ENCODE measurements at places on chromosomes 5 and 9.

DNA sequence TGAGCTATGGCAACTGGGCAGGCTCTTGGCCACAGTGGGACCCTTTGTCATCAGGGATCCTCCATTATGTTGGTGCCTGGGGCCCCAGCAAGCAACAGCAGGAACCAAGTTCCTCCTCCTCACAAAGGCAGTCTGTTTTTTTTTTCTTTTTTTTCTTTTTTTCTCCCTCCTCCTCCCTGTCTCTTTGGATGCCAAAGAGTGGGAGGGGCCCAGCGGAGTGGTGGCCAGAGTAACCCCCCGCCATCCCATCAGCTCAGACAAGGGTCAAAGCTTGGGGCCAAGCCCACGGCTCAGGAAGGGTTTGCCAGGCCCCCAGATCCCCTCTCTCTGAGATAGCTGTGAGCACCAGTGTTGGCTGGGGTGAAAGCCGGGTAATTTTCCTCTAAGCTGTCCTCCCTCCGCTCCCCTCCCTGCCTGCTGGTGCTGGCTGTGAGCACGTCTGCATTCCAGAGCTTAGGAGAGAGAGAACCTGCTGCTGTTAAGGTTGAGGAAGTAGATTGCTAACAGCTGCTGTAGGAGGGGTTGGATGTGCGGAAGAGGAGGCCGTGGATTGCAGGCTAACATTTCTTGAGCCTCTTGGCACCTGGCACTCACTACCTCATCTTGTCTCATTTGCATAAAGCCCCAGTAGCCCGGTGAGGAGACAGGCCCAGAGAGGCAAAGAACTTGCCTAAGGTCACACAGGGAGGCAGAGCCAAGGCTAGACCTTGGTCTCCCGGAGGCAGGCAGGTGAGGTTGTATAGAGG lies 21.2 kb downstream of the GSN start:
- no peak for DNase-seq

DNA sequence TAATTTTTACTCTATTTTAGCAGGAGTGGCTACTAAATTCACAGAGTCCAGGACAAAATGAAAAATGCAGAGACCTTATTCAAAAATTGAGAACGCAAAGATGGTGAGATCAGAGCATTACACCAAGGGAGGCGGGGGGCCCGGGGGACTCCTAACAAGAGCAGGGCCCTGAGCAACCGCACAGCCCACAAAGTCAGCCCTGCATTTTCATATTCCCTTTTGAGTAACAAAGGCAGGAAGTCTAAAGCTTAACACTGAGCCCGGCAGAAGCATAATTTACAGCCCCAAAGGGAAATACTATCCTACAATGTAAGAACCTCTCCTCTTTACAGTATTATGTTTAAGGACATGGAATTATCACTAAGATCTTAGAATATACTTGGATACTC lies 69.4 kb downstream of the TLE1 start:
- DNase-seq, result no peak

- no peak for DNase-seq
Measured at GRCh38 chr5:142327111-142327842, 2.5 kb upstream of the SPRY4 start.

DNA sequence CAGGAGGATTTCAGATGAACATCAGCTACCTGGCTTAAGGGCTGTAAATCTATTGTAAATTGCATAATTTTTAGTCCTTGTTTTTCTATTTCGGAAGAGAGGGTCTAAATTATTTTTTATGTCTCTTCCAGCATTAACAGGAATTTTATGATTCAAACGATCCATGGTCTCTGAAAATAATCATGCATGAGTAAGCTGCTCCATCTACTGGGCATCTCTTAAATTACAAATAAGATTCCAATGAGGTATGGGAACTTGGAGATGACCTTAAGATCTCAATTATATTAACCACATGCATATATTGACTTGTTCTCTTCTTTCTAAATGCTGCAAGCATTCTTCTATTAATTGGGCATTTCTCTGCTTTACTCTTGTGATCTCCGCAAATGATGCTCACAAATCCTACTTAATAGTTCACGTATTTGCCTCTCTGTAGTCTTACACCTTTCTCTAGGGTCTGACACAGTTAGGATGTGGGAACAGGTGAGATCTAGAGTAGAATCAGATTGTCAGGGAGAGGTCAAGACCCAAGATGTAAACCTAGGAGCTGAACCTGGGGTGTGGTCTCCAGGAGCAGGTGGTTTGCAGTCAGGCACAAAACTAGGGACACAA lies 86.9 kb downstream of the NUDT12 start:
- DNase-seq, result no peak

- DNase-seq, result peak; percentile 63
Measured at GRCh38 chr9:21761309-21761901, 41.0 kb upstream of the MTAP start.

DNA sequence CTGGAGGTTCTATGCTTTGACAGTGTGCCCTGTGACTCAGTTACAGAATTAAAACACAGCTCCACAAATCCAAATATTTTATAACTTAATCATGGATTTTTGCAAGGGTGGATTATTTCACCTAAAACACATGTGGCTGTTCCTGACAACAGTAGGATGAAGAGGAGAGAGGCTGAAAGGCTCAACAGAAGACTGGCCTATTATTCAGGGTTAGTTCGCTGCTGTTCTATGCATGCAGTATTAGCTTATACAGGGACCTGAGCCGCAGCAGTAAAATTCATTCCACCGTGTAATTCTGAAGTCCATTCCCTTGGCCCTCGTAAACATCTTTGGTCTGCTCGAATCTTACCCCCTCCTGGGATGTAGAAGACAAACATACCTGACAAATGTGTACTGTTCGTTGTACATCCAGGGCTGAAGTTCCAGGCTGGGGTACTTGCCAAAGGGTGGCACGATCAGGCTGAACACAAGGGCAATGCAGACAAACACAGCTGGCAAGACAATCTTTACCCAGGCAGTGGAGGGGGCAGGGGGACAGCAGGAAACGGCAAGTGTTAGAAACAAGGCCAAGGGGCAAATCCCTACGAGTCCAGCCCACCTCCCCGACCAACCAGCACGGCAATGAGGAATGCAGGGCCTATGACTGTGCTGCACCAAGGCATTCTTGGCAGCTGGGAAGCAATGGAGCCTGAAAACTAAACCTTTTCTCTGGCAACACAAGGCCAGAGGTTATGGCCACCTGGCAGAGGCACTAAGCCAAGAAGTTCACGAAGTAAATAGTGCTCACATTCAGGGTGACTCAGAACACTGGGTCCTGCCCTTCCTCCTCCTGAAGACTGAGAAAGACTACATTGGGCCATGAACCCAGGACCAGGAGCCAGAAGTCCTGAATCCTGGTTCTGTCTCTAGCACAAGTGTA lies 46.8 kb downstream of the NIPSNAP3B start:
- no peak for DNase-seq
